ENCODE measurements at places on chromosomes 16 and 17.

DNA sequence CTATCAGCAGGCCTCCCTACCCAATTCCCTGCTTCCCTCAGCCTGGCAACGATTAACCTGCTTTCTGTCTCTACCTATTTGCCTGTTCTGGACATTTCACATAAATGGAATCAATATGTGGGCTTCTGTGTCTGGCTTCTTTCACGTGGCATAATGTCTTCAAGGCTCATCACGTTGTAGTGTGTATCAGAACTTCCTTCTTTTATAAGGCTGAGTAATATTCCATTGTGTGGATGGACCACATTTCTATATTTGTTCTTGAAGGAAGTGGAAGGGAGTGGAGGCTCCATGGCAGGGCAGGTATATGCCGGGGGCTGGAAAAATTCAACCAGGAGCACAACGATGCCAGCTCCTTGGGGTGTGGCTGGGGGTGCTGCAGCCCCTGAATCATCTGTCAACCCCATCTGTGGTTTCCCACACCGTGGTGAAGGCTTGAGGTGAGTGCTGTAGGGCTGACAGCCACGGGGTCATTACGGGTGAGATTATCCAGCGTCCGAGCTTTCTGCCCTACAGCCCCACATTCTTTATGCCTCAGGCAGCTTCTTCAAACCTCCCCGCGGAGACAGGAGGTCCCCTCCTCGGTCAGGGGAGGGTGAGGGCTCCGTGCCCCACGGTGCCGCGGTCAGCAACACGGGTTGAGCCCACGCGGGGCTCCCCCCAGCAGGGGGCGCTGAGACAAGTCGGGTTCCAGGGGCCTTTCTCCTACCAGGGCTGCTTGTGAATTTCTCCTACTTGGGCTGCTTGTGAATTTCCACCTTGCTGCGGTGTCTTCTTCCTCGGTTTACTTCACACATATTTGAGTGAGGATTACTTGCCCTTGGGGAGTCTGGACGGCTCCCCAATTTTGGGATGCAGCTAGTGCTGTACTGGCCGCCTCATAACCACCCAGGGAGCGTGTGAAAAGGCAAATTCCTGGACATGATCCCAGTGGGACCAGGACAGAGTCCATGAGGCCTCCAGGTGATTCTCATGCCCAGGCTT is 18.3 kb upstream of the WFIKKN2 start:
- peak; percentile 84 for DNase-seq

DNA sequence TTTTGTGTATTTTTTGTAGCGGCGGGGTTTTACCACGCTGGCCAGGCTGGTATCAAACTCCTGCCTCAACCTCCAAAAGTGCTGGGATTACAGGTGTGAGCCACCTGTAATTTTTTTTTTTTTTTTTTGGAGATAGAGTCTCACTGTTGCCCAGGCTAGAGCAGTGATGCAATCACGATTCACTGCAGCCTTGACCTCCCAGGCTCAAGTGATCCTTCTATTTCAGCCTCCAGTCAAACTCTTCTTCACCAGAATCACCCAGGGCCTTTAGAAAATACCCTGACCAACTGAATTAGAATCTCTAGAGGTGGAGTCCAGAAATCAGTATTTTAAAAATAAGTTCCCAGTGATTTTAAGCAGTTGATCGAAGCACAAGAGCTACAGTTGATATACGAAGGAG is 12.5 kb downstream of the HSPB9 start:
- DNase-seq, result no peak

DNA sequence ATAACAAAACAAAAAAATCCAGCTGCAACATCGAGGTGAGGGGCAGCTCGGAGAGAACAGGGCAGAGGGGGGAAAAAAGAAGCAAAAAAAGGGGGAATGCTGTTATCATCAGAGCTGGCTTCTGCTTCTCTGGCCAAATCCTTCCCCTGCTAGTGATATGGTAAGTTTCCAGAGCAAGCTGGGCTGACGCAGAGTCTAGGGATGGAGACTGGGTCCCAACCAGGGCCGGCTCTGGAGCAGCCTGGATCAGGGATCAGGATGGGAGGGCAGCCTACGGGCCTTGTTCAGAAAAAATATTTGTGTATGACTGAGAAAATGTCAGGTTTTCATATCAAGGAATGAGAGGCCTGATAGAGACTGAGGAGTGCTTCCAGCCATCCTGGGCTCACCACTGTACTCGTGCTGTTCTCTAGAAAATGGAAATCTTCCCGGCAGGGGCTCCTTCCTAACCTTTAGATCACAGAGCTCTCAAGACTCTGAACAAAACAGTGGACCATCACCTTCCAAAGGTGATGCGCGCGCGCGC is 726 bp upstream of the C1QTNF1 start:
- DNase-seq, result peak; percentile 51

- DNase-seq, result no peak
These were observed 2.6 kb downstream of the HNF1B start for GRCh38 chr17:37742116-37742761.

DNA sequence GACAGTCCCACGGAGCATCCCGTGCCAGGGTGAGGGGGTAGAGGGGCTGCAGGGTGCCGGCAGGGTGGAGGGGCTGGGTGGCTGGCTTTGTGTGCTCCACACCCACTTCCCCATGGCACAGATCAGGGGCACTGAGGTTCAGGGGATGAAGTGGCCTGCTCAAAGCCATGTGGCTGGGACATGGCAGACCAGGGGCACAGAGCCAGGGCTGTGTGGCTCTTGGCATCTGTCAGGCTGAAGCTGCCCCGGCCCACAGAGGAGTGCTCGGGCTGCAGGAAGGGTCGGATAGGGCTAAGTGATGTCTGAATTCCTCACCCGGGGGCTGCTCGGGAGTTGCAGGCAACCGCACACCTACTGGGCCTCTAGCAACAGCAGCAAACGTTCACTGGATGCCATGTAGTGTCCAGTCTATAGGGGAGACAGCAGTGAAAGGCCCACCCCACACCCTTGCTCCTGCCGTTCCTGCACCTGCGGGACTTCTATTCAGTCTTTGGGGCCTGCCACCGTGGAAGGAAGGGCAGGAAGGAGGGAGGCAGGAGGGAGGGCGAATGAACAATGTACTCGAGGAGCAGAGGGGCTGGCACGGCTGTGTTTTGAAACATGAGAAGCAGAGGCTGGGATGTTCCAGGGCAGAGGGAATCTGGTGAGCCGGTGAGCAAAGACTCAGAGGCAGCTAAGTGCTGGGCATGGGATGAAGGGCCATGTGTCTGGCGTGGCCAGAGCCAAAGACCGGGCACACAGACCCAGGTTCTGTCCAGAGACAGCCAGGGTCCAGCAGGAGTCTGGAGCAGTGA is 15.1 kb downstream of the SLC5A10 start:
- DNase-seq, result no peak

DNA sequence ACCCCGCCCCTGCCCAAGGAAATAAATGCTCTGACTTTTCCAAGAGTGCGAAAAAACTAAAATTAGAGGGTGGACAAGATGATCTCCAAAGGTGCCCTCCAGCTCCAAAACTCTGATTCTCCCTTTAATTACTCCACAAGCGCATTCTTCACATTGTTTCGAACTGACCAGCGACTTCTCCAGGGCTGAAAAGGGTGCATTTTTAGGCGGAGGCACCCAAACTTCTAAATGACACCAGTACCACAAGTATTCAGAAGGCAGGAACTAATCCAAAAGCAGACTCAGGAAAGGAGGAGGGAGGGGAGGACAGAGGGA is 750 bp downstream of the ZFHX3 start:
- DNase-seq, result no peak

DNA sequence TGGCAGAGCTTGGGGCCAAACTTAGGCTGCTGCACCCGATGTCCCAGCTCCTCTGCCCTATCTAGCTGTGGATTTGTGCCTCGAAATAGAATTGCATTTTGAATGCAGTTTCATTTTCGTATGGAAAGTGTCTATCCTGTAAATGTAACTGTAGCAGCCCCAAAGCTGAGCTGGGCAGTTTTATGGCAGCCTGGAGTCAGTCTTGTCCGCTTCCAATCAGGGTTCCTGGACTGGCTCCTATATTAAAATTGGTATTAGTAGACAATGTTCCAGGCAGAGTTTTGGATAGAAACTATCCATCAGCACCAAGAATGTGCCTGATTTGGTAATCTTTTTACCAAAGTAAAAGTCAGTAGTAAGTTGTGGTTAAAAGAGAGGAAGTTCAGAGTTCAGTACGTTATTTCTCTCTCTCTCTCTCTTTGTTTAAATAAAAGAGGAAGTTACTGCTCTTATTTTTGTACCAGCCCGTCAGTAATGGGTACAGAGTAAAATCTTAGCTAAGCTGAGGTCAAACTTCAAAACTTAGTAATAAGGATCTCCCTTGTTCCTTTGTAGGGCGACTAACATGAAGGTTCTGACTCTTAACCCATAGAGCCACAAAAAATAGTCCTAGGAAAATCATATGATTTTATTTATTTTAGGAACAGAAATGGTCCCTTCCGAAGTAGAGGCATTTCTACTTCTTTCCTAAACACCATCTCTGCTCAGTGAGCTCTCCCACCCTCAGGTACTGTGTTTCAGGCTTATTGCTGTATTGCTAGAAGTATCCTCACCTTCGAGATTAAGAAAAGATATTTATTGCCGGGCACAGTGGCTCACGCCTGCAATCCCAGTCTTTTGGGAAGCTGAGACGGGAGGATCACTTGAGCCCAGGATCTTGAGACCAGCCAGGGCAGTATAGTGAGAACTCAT is 28.0 kb downstream of the PRKCB start:
- no peak for DNase-seq

GRCh38 chr17:74457146-74457819 is 9.2 kb upstream of the CD300A start:
- peak; percentile 89 for DNase-seq

DNA sequence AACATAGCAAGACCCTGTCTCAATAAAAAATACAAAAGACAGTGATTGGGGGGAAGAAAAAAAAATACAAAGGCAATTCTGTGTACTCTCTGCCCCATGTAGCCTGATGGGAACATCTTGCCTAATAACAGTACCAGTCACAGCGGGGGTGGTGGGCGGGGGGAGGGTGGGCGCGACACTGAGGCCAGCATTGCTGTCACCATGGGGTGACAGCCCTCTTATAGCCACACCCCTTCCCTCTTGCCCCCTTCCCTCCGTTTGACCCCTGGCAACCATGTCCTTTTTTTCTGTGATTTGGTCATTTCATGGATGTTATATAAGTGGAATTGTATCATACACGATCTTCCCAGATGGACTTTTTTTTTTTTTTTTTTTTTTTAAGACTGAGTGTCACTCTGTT is 80.9 kb downstream of the DNAH17 start:
- DNase-seq, result peak; percentile 13

- DNase-seq, result peak; percentile 86
These were observed 20.9 kb downstream of the HLF start for GRCh38 chr17:55285340-55286301.

DNA sequence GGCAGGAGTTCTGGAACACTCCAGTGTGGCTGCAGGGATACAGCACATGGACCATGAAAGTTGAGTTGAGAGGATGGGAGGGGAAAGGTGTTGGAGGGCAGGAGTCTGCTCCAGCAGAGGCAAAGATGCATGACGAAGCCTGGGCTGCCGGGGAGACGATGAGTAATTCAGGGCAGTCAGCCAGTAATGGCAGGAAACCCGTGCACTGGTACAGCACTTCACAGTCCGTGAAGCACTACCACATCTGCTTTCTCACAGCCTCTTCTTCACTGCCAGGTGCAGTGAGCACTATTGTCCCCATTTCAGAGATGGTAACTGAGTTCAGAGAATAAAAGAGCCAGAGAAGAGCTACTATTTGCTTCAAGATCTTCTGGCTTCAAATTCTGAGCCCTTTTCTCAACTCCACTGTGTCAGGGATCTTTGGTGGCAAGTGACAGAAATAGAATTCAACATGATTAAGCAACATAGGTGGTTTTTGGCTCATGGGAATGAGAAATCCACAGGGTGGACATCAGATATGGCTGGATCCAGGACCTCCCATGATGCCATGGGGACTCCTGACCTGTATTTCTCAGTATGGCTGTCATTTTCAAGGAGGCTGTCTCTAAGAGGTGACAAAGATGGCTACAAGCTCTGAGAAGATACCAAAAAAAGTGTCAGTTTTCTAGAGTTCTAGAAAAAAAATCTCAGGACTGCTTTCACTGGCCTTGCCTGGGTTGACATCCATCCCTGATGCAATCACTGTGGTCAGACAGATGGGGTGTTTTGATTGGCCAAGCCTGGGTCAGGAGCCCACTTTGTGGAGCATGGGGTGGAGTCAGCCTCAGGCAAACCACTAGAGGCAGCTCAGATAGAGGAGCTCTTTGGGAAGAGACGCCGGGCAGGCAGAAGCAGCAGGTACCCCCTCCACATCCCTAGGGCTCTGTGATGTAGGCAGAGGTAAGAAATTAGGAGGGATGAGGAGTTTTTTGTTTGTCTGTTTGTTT is 24.7 kb downstream of the IL21R start:
- DNase-seq, result peak; percentile 57

- DNase-seq, result no peak
These were observed 36.3 kb downstream of the POLR3E start for GRCh38 chr16:22333457-22333994.

DNA sequence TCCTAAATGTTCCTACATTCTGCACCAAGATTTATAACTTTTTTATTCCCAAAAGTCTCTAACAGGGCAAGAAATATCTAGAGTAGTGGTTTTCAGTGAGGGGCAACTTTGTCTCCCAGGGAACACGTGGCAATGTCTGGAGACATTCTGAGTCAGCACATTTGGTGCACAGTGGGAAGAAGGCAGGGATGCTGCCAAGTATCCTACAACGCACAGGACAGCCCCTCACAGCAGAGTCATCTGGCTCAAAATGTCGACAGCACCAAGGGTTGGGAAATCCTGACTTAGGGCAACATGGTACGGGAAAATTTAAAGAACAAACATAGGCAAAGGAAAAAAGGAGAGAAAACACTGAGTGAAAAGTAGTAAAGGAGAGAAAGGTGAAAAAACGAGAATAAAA is 61.8 kb downstream of the SMG6 start:
- no peak for DNase-seq

DNA sequence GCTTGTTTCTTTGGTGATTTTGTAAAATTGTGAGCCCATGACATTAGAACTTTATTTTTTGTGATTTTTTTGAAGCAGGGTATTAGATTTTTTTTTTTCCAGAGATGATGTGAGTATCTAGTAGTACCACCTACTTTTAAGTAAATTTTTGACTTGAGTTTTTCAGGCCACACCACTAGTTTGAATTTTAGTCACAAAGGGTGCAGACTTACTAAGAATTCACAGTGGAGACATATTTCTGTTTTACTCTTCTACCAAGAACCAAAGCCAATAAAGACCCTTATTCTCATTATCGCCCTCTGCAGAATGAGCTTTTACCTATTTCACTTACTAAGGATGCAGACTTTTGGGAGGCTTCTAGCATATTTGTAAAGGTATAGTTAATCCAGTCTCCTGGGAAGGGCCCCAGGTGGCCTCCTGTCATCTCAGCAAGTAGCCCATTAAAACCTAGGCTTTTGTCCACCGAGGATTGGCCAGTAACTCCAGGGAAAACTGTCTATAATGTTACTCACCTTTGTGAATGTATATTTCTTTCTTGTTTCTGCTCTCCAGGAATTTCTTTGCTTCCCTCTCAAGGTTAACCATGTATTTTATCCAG is 30.6 kb downstream of the NLK start:
- DNase-seq, result no peak

- no peak for DNase-seq
These were observed 9.8 kb downstream of the CHST6 start for GRCh38 chr16:75485230-75486013.
